Inflammatory macrophage (primary cell): ENCODE measurements at places on chromosomes 7 and 10.

GRCh38 chr7:95330204-95330960 lies 6.0 kb upstream of the PON1 start:
- no peak for DNase-seq

GRCh38 chr7:147029953-147030352 lies 913.4 kb downstream of the CNTNAP2 start:
- DNase-seq = no peak

- peak; percentile 81 for DNase-seq
These were observed 44.1 kb upstream of the ADO start for GRCh38 chr10:62760401-62760800.

GRCh38 chr7:33882040-33882837 lies 23.1 kb upstream of the BMPER start:
- DNase-seq = no peak

GRCh38 chr10:29276251-29276850 lies 12.5 kb upstream of the LYZL1 start:
- no peak for DNase-seq

- DNase-seq = no peak
These were observed 274.9 kb upstream of the PLXDC2 start for GRCh38 chr10:19541299-19541698.

DNA sequence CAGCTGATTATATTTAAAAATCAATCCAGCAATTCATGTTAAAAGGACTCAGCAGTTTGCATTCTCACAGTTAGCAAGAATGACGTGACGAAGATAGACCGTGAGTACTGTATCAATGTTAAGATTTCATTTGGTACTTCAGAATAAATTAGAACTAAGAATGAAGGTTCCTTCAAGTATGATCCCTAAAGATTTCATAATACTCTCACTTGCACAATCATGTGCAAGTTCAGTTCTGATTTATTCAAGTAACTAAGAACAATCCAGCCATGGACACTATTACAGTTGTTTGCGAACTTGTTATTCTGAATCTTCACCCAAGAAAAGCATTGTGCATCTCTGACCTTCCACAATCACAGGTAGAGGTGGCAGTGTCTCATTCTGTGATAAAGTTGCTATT lies 7.7 kb downstream of the RHEB start:
- DNase-seq = peak; percentile 78

GRCh38 chr10:2020836-2021235 lies 283.5 kb upstream of the ADARB2 start:
- DNase-seq = peak; percentile 49
